ENCODE measurements at places on chromosomes 12 and 14.

DNA sequence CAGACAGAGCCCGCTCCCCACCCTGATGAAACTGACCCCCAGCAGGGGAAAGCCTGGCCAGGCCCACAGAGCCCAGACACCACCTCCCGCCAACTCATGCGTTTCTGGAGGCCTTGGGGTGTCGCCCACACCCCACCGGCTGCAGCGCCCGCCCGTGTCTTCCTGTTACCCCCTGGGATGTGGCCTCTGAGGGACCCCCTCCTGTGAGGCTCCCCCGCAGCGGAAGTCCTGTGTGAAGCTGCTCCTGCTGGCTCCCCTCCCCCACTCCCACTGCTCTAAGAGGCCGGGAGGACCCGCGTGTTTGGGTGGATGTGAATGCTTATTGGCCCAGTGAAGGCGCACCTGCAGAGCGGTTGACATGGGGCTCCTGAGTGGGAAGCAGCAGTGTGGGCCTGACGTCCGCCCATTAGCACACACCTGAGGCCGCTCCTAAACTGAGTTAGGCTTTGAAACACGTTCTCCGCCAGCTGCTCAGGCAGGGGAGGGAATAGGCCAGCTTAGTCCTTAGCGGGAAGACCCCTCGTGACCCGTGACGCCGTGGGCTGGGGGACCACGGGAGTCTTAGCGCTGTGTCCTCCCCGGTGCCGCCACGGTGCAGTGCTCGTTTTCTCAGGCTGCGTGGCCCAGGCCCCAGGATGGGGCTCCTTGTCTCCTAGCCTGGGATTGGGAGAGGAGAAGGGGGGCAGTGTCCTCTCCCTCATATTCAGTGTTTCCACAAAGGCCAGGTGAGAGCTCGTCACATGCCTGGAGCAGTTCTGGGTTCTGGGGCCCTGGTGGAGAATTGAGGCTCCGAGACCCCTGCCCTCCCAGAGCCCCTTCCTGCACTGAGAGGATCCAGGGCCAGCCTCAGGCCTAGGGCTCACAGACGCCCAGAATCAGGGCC lies 323.4 kb upstream of the SFSWAP start:
- no peak for DNase-seq

- DNase-seq = no peak
Observed at GRCh38 chr14:89374908-89375307, 42.1 kb downstream of the FOXN3 start.

DNA sequence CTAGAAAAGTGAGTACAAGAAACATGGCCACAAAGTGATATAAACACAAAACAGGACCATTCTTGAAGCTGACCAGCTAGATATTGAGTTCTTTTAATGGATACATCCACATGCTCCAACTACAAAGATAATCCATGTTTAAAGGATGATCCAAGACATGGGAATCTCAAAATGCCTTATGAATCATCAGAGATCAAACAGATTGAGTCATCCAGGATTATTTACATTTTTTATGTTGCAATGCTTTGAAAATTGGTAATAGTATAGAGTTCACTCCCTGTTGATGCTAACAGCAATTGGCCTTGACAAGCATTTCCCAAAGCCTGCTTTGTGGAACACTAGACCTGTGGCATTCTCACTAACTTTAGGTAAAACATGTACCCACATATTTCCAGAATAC lies 293.0 kb upstream of the TBX3 start:
- DNase-seq = no peak

- no peak for DNase-seq
Observed at GRCh38 chr12:67533159-67533558, 115.4 kb upstream of the DYRK2 start.

- no peak for DNase-seq
Observed at GRCh38 chr12:74541074-74541473, 3.4 kb downstream of the ATXN7L3B start.
